ENCODE measurements at places on chromosomes 4 and X. TPM values are rescaled to one million over a fixed set of nuclear protein-coding genes. Genes with fewer than 3 reads are reported as not detected.

Gene SUV39H1
- total RNA-seq: 14.1 TPM

Gene SYTL5
- total RNA-seq: 0.70 TPM

Gene NPY5R
- total RNA-seq: 2.4 TPM

Gene BEX1
- 74.7 TPM for total RNA-seq

Gene KDR
- total RNA-seq: 102 TPM

Gene MORC4
- total RNA-seq: 1.7 TPM

Gene NPNT
- 1.4 TPM for total RNA-seq
